Right hindlimb (tissue), 1 donor: ENCODE measurements at places on chromosomes 11 and 22.

DNA sequence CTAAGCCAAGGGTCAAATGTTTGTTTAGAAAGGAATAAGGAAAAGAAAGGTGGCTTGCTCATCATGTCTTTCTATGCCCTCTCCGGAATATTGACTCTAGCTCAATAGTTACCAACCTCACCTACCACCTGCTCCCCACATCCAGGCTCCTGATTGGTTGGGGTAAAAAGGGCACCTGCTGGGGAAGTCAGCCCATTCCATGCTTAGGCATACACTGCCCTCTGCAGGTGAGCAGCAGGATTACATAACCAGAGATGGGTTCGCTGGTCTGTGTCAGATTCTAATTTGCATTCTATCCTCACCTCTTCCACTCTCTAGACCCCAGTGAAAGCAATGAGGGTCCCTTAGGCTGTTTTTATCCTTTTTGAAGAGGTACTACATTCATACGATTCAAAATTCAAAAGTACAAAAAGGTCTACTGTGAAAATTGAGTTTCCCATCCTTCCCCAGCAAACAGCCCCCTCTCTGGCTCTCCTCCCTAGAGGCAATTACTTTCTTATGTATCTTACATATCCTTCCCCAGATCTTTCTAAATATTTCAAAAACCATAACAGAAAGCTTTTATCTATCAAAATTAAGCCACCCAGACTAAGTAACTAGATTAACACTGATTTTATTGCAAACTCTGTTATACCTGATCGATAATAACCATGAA lies 98.0 kb upstream of the ASPHD2 start:
- peak; percentile 35 for DNase-seq

GRCh38 chr11:72081821-72082453 lies 1.3 kb downstream of the LRRC51 start:
- no peak for DNase-seq

DNA sequence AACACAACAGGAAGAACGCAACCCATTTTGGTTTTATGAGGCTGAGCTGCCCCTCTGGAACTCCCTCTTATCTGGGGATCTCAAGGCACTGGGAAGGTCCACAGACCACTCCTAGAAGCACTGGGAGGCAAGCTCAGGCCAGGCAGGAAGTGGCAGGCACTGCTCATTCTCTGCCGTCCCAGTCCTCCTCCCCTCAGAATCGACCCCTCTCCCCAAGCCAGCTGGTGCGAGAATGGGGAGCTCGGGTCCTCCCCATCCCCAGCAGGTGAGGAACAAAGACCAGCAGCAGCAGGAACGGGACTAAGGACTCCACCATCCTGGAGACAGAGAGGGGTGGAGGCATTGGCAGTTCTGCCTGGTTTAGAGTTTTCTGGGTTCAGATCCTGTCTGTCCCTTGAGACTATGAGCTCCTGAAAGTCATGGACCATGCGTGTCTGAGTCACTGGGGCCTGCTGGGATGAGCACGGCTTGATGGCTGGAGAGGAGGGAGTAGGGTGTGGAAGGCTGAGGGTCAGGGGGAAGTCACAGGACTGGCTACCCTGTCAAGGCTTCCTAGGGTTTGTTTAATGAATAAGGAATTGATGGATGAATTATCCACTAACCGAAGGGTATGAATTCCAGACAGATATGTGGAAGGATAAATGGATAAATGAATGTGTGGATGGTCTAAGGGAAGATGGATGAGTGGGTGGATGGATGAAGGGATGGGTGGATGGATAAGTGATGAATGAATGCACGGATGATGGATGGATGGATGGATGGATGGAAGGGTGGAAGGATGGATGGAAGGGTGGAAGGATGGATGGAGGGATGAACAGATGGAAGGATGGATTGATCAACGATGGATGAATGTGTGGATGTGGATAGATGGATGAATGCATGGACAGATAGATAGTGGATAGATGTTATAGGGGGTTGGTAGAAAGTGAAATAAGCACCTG lies 6.4 kb downstream of the MYEOV start:
- DNase-seq = no peak

GRCh38 chr11:58880166-58880565 lies 35.7 kb upstream of the GLYATL2 start:
- DNase-seq = no peak

DNA sequence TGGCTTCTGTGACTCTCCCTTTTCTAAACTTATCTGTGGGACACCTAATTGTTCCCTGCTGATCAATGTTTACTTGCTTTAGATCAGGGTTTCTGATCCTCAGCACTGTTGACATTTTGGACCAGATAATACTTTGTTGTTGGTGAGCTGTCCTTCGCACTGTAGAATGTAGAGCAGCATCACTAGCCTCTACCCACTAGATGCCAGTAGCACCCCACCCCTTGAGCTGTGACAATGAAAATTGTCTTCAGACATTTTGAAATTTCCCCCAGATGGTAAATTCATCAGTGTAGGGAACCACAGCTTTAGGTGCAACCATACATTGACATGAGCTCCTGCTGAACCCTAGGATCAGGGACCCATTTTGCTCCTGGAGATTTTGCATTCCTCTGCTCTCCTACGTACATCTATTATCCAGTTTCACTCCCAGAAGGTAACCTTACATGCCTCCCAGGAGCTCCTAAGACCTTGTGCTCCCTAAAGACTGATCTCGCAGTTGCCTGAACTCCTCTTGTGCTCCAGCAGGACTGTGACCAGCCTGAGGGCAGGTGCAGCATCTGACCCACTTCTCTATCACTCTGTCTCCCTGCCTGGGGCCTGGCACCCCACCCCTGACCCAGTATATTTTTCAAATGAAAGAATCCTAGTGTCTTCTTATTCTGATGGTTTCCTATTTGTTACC lies 107.8 kb downstream of the FAR1 start:
- DNase-seq = no peak

GRCh38 chr11:86735451-86736290 lies 63.3 kb upstream of the ME3 start:
- DNase-seq = no peak

DNA sequence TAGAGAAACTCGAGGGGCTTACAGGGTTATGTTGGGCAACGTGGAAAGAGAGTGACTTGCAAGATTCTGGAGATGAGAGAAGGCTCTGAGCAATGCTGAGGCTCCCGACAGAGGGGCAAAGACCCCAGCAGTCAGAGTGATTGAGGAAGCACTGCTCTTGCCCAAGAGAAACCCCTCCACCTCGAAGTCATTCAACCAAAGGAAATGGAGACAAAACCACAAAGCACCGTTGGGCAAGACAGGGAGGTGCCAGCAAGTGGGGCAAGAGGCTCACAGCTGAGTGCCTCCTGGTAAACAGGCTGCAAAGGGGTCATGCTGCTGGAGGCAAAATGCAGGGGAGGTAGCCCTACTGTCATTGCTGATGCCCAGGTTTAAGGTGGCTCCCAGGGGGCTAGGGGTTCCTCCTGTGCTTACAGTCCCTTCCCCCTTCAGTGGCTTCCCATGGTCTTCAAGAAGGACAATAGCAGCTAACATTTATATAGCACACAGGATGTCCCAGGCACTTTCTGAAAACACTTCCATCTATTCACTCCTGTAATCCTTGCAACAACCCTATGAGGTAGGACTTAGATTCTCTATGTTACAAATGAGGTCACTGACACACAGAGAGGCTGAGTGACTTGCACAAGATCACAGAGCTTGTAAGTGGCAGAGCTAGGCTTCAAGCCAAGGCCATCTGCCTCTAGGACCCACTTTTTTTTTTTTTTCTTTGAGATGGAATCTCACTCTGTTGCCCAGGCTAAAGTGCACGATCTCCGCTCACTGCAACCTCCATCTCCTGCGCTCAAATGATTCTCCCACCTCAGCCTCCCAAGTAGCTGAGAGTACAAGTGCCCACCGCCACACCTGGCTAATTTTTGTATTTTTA lies 18.1 kb upstream of the MYH9 start:
- DNase-seq = no peak

GRCh38 chr22:49448526-49448925 lies 379.1 kb downstream of the BRD1 start:
- DNase-seq = no peak

GRCh38 chr22:23497016-23497885 lies 82.8 kb downstream of the IGLL1 start:
- DNase-seq = no peak

GRCh38 chr11:28756977-28757376 lies 648.8 kb downstream of the METTL15 start:
- DNase-seq = no peak

- DNase-seq = no peak
Observed at GRCh38 chr22:47180796-47181195, 418.3 kb downstream of the TBC1D22A start.

- no peak for DNase-seq
Observed at GRCh38 chr11:57903441-57904123, 120.1 kb upstream of the OR9Q1 start.

- DNase-seq = peak; percentile 34
Observed at GRCh38 chr22:42635531-42635930, 4.9 kb downstream of the ATP5MGL start.

- DNase-seq = no peak
Observed at GRCh38 chr11:109267293-109268095, 154.5 kb upstream of the C11orf87 start.

DNA sequence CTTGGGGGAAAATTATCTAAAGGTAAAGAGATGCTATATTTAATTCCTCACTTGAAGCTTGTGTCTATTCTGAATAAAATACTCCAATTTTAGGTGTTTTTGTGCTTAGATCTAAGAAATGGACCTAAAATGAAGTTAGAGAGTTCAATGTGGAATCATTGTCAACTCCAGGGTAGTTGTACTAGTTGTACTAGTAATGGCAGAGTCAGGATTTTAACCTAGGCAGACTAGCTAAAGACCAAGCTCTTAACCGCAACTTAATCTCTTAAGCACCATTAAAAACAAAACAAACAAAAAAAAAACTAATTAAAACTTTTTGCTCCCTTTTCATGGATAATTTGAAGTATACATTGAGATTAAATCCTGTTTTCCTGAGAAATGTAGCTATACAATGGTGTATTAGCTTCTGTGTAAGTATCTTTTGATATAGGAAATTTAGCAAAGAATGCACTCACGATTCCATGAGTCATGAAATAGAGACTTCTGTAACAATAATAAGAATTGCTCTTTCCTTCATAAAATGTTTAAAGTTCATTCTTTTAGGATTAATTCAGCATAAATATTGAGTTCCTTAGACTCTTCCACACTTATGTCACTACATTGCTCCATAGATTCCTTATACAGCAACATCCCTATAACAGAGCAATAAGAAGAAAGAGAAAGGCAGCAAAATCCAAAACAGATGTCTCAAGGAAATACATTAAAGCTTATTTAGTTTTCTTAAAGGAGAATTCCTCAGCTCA lies 26.5 kb upstream of the SOX6 start:
- DNase-seq = no peak

DNA sequence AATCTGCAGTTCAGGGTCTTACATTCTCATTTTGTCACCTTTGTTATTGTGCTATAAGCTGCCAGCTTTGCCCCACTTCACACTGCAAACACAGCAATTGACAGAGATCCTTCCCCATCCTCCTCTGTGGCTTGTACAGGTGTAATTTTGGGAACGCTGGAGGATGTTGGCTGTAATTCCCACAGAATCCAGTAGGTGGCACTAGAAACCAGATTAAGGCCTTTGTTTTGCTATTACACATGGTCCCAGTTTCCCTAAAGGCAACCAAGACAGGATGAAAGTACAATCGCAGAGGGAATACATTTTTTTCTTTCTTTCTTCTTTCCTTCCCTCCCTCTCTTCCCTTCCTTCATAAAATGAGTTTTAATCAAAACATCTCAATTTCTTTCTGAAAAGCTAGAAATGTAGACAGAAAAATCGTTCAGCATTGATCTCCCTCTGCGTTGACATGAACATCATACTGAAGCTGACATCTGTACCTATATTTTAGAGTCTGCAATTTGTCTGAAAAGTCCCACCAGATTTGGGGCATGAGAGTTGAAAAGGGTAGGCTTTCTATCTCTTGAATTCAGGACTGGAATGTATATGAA lies 21.3 kb upstream of the NELL1 start:
- DNase-seq = peak; percentile 47

GRCh38 chr22:38042488-38042790 lies 14.8 kb upstream of the PICK1 start:
- no peak for DNase-seq

GRCh38 chr11:120798854-120799253 lies 225.0 kb upstream of the TBCEL start:
- no peak for DNase-seq

GRCh38 chr11:10784232-10785145 lies 24.2 kb downstream of the EIF4G2 start:
- DNase-seq = peak; percentile 25

DNA sequence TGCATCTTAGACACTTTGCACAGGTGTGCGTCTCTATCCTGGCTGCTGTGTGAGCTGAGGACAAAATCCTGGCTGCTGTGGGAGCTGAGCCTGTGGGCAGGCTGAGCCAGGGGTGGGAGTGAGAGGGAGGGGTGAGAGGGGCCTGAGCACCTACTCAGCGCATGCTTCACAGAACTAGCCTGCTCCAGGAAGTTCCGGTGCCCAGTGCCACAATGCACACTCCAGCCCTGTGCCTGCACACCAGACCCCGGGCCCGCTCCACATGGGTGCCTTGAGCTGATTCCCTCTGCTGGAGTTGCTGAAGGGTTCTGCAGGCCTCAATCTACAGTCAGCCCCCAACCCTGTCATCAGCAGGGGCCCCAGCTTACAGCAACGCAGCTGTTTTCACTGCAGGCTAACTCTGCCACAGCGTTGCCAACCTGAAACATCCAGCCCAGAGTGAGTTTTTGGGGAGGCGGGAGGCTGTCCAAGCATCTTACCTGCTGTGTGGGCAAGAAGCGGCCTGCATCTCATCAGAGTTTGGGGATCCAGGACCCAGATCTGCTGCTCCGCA lies 1377.9 kb downstream of the TBC1D22A start:
- DNase-seq = no peak

DNA sequence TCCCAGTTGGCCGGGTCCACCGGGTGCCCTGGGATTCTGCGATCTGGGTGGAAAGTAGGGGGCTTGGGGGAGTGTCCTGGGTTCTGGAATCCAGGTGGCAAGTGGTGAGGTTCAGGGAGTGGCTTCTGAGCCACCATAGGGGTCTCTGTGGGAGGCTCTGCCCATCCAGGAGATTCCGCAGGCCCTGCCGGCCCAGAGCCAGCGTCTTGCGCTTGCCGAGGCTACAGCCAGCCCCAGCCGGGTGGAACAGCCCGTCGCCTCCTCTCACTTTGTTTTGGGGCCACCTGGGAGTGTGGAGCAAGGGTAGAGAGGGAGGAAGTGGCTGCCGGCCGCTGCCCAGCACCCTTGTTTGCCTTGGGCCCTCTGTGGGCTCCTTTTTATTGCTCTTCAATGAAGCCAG lies 60.6 kb upstream of the PPP6R3 start:
- no peak for DNase-seq

- no peak for DNase-seq
Observed at GRCh38 chr11:68057807-68058206, 19.0 kb downstream of the TCIRG1 start.
